ENCODE measurements at places on chromosomes 7 and 10. TPM values are rescaled to one million over a fixed set of nuclear protein-coding genes. Genes with fewer than 3 reads are reported as not detected.

DNA sequence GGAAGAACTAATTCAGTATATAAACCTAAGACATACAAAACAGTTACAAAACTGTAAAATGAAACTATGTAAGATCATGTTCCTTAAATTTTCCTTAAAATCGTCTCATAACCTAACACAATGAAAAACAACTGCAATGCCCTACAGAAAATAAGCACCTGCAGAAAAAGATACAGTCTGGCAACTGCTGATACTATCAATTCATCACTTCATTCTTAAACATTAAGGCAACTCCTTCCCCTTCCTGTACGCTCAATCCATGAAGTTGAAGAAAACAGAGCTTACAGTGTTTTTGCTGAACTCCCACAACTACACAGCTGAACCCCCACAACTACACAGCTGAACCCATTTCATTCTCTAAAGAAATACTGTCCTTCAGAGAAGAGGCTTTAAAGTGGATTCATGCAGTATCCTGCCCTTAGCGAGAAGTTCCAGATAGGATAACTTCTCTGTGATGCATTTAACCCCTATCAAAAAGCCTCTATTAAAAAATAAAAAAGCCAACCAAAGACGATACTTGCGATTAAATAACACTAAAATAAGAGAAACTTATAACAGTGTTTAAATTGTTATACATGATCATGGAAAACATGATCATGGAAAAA lies 50.0 kb downstream of the JMJD1C start:
- no peak overlapping the region for H3K27ac ChIP-seq
- no peaks in the 10 kb centered on the region for H3K27me3 ChIP-seq
- DNase-seq, result no peak
- peaks cover 9% of the 10 kb centered on the region for H3K4me1 ChIP-seq

DNA sequence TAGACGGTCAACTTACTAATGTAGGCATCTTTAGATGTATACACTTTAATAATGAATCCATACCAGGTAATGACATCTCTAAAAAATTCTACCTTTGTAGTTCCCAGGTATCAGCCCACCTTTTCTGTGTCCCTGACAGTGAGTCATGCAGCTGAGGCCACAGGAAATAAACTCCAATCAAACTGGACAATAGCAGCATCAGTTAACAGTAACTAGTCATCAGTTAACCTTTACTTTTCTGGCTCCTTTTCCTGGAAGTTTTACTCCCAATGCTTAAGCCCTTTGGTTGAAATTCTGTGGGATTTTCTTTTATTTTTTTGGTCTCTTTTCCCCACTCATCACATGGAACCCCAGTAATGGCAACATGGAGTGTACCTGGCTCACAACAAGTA lies 617.6 kb downstream of the SORCS3 start:
- H3K36me3 ChIP-seq, result no peaks in the 10 kb centered on the region
- no peak overlapping the region for H3K4me3 ChIP-seq
- DNase-seq, result no peak
- H3K27ac ChIP-seq, result no peak overlapping the region

- no peak for DNase-seq
- H3K36me3 ChIP-seq, result no peaks in the 10 kb centered on the region
- H3K4me1 ChIP-seq, result peaks cover 11% of the 10 kb centered on the region
- H3K27ac ChIP-seq, result no peak overlapping the region
Measured at GRCh38 chr7:139748941-139749340, 28.9 kb downstream of the HIPK2 start.

DNA sequence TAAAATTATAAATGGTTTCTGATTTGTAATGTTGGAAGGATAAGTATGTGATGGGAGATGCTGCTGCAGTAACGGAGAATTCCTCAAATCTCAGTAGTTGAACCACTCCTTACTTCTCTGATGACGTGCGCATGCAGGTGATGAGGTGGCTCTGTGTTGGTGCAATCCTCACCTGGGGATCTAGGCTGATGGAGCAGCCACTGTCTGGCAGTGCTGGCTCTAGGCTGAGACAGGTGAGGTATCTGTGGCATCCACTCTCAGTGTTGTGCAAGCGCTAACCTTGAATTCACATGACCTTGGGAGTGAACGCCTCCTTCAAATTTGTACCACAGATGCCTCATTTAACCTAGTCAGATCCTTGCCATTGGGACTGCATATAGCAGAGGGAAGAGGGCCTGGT lies 35.0 kb downstream of the LHFPL3 start:
- no peaks in the 10 kb centered on the region for H3K4me1 ChIP-seq
- no peak overlapping the region for H3K4me3 ChIP-seq
- H3K27ac ChIP-seq, result no peak overlapping the region

GRCh38 chr10:10930979-10931743 lies 86.5 kb upstream of the CELF2 start:
- H3K36me3 ChIP-seq, result no peaks in the 10 kb centered on the region
- no peaks in the 10 kb centered on the region for H3K4me1 ChIP-seq

DNA sequence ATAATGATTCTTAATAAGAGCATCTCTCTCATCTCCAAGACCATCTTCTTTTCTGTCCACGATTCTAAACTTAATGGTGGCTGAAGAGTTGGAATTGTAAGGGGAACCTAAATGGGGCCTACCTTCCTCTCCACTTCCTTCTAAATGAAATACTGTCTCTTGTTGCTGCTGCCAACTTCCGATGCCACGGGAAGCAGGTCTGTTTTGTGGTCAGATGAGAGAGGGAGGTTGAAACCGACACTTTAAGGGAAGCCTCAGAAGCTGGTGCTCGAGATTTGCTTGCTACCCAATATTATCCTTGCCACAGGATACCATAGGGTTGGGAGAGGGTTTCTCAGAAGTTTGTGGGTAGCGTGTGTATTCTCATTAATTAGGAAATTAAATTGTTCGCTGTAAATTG lies 464.1 kb downstream of the SUGCT start:
- H3K4me3 ChIP-seq, result no peak overlapping the region
- no peak overlapping the region for H3K27ac ChIP-seq
- DNase-seq, result no peak
- H3K4me1 ChIP-seq, result no peaks in the 10 kb centered on the region
- H3K36me3 ChIP-seq, result no peaks in the 10 kb centered on the region

GRCh38 chr10:62850646-62851045 lies 34.5 kb upstream of the EGR2 start:
- H3K4me3 ChIP-seq, result no peak overlapping the region
- H3K27me3 ChIP-seq, result no peaks in the 10 kb centered on the region
- no peak for DNase-seq
- H3K36me3 ChIP-seq, result no peaks in the 10 kb centered on the region
- no peak overlapping the region for H3K27ac ChIP-seq

DNA sequence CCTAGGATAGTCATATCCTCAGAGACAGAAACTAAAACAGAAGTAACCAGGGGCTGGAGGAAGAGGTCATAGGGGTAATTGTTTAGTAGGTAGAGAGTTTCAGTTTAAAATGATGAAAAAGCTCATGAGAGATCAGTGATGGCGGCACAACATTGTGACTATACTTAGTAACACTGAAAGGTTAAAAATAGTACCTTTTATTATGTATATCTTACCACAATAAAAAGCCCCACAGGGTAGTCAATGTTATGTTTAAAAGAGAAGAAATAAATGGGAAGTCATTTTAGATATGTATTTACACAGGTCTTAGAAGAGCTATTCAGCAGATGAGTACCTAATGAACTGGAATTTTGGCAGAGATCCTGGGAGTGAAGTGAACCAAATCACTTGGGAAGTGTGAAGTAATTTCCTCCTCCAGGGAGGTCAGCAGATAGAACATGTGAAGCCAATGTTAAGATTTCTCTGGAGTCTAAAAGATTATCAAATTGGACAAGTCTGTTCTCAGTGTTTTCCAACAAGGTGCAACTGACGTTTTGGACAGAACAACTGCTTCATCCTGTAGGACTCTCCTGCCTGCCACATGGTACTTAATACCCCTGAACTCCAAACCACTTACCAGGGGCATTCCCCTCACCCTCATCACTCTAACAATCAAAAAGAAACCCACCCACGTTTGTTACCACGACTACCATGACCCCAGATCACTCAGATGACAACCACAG lies 6.4 kb downstream of the CDCA7L start:
- peaks cover 17% of the 10 kb centered on the region for H3K4me1 ChIP-seq
- H3K27ac ChIP-seq, result no peak overlapping the region
- no peaks in the 10 kb centered on the region for H3K27me3 ChIP-seq
- no peak for DNase-seq
- H3K36me3 ChIP-seq, result no peaks in the 10 kb centered on the region
- H3K4me3 ChIP-seq, result no peak overlapping the region

GRCh38 chr10:93742633-93743349 lies 14.9 kb upstream of the LGI1 start:
- no peak for DNase-seq
- peak overlapping the region; percentile 34 for H3K27ac ChIP-seq
- H3K36me3 ChIP-seq, result no peaks in the 10 kb centered on the region
- H3K4me3 ChIP-seq, result no peak overlapping the region
- H3K4me1 ChIP-seq, result no peaks in the 10 kb centered on the region
- no peaks in the 10 kb centered on the region for H3K27me3 ChIP-seq

- no peaks in the 10 kb centered on the region for H3K27me3 ChIP-seq
- H3K36me3 ChIP-seq, result no peaks in the 10 kb centered on the region
- H3K4me1 ChIP-seq, result no peaks in the 10 kb centered on the region
Measured at GRCh38 chr10:51521605-51522004, 177.8 kb downstream of the CSTF2T start.

DNA sequence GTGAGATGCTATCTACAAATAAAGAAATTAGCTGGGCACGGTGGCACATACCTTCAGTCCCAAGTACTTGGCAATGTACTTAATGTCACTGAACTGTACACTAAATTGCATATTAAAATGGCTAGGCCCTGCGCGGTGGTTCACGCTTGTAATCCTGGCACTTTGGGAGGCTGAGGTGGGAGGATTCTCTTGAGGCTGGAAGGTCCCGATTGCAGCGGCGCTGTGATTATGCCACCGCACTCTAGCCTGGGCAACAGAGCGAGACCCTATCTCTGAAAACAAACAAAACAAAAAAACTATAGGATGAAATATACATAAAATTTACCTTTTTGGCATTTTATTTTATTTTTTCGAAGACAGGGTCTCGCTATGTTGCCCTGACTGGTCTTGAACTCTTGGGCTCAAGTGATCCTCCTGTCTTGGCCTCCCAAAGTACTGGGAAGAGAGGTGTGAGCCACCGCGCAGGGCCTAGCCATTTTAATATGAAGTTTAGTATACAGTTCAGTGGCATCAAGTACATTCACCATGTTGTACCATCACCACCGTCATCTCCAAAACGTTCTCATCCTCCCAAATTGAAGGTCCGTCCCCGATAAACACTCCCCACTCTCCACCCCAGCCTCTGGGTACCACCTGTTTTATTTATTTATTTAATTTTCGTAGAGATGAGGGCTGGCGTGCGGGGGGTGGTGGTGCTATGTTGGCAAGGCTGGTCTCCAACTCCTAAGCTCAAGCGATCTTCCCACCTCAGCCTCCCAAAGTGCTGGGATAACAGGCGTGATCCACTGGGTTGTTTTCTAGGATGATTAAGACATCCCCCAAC lies 1.3 kb upstream of the EIF3B start:
- no peaks in the 10 kb centered on the region for H3K27me3 ChIP-seq
- no peak for DNase-seq
- peaks cover 6% of the 10 kb centered on the region for H3K4me1 ChIP-seq

DNA sequence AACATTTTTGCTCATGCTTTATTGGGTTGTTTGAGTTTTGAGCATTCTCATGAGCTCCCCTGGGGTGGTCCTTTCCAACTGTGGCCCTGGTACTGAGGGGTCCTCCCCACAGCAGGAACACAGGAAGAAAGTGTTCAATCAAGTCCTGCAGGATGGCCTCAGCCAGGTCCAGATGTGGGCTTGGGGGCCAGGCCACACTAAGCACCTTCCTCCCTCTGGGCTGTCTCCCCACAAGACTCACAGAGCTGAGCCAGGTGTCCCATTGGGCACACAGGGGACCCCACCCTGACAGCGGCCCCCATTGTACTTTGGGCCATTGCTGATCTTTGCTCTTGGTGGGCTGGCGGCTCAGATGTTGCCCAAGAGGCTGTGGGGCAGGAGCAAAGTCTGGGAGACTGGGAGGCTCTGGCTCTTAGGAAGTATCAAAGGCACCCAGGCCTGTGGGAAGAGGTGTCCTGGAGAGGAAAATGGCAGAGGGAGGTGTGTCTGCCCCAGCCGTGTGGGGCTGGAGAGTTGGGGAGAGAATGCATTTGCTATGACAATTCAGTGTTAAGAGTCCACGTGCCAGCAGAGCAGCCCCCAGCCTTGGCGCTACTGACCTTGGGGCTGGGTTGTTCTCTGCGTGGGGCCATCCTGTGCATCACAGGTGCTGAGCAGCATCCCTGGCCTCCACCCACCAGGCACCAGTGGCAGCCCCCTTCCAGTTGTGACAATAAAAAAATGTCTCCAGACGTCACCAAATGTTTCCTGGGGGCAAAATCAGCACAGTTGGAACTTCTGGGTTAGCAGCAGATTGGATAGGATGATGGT lies 17.8 kb downstream of the SCART1 start:
- no peak overlapping the region for H3K4me3 ChIP-seq
- H3K27me3 ChIP-seq, result no peaks in the 10 kb centered on the region
- no peak for DNase-seq
- H3K4me1 ChIP-seq, result no peaks in the 10 kb centered on the region

- H3K27ac ChIP-seq, result peak overlapping the region; percentile 91
- H3K4me3 ChIP-seq, result peak overlapping the region; percentile 42
- DNase-seq, result no peak
- H3K27me3 ChIP-seq, result no peaks in the 10 kb centered on the region
- H3K4me1 ChIP-seq, result peaks cover 17% of the 10 kb centered on the region
Measured at GRCh38 chr10:24468281-24468751, 255.4 kb downstream of the ARHGAP21 start.

GRCh38 chr10:96482815-96483588 lies 30.7 kb downstream of the TLL2 start:
- DNase-seq, result no peak
- H3K36me3 ChIP-seq, result no peaks in the 10 kb centered on the region
- H3K27ac ChIP-seq, result no peak overlapping the region
- no peaks in the 10 kb centered on the region for H3K27me3 ChIP-seq
- no peak overlapping the region for H3K4me3 ChIP-seq

DNA sequence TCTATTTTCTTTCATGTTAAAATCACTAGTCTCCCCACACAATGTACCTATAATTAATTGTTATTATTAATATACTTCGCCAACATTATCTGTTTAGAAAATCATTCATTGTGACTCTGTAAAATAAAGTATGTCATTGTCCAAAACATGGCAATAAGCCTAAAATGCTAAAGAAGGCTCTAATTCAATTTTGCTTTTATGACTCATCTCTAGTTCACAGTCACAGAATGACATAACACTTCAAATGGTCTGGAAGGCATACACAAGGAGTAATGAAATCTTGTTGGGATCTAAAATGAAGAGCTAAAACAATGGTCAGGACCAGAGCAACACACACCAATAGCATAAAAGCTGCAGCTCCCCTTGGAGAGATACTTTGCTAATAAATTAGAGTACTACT lies 505.8 kb downstream of the GPAM start:
- no peak overlapping the region for H3K27ac ChIP-seq
- H3K36me3 ChIP-seq, result no peaks in the 10 kb centered on the region
- H3K27me3 ChIP-seq, result no peaks in the 10 kb centered on the region
- H3K4me3 ChIP-seq, result no peak overlapping the region

GRCh38 chr10:32959006-32959920 lies 1.2 kb upstream of the ITGB1 start:
- peak overlapping the region; percentile 96 for H3K4me3 ChIP-seq
- no peaks in the 10 kb centered on the region for H3K36me3 ChIP-seq
- no peaks in the 10 kb centered on the region for H3K27me3 ChIP-seq
- peaks cover 44% of the 10 kb centered on the region for H3K4me1 ChIP-seq
- no peak for DNase-seq
- H3K27ac ChIP-seq, result peak overlapping the region; percentile 98

GRCh38 chr10:20006169-20006870 lies 190.1 kb downstream of the PLXDC2 start:
- no peaks in the 10 kb centered on the region for H3K27me3 ChIP-seq
- no peak overlapping the region for H3K27ac ChIP-seq
- H3K4me3 ChIP-seq, result no peak overlapping the region

Gene TAS2R4
- polyA plus RNA-seq, result 0.76 TPM

Gene CRTAC1
- polyA plus RNA-seq, result 1.2 TPM

Gene GRID2IP
- polyA plus RNA-seq, result 0.57 TPM

Gene IFIT3
- 4.6 TPM for polyA plus RNA-seq

Gene CYCS
- 28.0 TPM for polyA plus RNA-seq

Gene CLRN3
- not detected for polyA plus RNA-seq

Gene NRP1
- 26.0 TPM for polyA plus RNA-seq

Gene BMPR1A
- polyA plus RNA-seq, result 3.5 TPM

Gene UNCX
- polyA plus RNA-seq, result not detected

All from pancreas (tissue), 10 donors.